Stimulated activated CD4-positive, alpha-beta T cell treated with anti-CD3 and anti-CD28 coated beads, TNF-alpha, amount 100 ng/mL, for 4 hours (primary cell): ENCODE measurements at places on chromosomes 12 and 14.

DNA sequence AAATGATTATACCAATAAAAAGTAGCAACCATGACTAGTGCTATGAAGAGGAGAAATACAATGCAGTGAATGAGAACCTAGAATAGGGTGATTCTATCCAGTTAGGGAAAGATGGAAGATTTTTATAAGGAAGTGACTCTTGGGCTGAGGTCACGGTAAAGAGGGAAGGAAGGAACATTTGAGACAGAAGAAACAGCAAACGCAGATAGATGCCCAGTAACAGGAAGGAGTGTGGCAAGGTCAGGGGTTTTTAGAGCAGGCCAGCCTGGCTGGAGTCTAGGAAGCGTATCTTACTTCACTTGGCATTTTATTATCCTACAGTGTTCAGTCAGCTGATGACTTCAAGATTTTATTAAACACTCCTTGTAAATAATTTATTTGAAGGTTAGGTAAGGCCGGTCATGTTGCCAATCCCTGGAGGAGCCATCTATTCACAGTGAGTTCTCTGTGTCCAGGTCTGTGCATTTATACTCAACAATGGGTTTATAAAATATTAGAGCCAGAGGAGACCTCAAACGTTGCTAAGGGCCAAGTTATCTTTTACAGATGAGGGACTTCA lies 170.6 kb downstream of the PRKCH start:
- no peak for DNase-seq

DNA sequence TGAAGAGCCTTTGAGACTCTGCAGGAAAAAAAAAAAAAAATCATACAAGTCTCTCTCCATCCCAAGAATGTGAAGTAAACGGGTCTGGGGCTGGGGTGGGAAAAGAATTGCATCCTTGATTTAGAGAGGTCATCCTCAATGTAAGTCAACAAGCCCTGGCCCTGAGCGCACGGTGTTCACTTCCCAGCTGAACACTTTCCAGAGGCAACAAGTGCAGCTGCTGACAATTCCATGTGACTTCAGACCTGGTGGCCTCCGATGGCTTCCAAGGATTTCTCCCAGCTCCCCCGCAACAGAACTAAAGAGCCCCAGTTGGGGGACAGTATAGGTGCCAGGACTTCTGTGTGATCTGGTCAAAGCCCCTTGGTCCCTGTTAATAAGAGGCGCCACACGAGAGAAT lies 2.4 kb downstream of the RILPL1 start:
- no peak for DNase-seq

DNA sequence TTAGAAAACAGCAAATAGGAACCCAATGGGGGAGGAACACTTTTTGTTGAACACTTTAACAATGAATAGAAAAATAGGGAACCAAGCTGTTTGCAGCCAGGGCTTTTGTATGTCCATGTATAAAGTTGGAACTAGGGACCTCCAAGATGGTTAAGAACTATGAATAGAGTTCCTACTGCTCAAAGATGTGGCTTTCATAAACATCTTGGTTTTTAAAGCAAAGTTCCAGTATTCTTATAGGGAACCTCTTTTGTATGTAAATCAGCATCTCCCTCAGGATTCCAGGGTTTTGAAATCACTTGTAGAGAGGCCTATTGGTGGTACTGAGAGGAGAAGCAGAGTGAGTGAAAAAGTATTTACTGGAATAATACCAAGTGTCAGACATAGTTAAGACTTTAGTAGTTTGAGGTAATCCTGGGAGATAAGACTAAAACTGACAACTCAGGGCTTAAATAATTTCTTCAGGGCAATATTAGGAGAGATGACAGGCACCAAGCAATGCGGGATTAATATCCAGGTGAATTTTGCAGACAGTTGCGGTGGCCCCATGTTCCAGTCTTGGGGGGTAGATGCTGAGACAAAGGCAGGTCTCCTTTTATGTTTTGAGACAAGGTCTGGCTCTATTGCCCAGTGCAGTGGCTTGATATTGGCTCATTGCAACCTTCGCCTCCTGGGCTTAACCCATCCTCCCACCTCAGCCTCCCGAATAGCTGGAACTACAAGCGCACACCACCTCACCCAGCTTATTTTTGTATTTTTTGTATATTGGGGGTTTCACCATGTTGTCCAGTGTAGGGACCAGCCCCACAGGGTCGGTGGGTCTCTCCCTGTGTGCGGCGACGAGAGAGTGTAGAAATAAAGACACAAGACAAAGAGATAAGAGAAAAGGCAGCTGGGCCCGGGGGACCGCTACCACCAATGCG lies 10.4 kb upstream of the EID3 start:
- DNase-seq: no peak

DNA sequence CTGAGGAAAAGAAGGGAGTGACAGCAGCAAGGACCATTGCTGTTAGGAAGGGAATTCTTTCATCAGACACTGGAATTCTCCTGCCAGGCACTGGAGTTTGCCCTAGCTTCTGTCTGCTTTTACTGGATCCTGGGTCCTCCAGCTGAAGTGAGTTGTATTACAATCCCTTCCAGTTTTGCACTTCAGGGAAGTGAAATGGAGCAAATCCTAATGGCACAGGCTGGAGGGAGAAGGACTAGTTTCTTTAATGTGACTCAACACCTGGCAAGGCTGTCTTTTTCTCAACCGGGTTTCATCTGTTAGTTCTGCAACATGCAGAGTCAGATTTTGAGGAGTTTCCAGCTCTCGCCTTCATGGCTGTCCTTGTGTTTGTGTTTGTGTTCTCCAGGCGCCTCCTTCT lies 45.8 kb downstream of the ETV6 start:
- DNase-seq: no peak

GRCh38 chr12:30822385-30823155 lies 67.8 kb upstream of the CAPRIN2 start:
- DNase-seq: no peak

DNA sequence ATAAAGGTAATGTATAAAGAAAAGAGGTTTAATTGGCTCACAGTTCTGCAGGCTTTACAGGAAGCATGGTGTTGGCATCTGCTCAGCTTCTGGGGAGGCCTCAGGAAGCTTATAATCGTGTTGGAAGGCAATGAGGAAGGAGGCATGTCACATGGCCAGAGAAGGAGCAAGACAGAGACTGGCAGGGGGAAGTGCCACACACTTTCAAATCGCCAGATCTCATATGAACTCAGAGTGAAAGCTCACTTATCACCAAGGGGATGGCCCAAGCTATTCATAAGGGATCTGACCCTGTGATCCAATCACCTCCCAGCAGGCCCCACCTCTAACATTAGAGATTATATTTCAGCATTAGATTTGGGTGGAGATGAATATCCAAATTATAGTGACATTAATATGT lies 26.3 kb downstream of the LDHB start:
- DNase-seq: no peak

GRCh38 chr12:2509137-2509536 lies 285.6 kb upstream of the FKBP4 start:
- no peak for DNase-seq

- no peak for DNase-seq
These were observed 951.2 kb downstream of the FLRT2 start for GRCh38 chr14:86481104-86481503.

- DNase-seq: no peak
These were observed 16.7 kb upstream of the CRY1 start for GRCh38 chr12:107109726-107110719.

DNA sequence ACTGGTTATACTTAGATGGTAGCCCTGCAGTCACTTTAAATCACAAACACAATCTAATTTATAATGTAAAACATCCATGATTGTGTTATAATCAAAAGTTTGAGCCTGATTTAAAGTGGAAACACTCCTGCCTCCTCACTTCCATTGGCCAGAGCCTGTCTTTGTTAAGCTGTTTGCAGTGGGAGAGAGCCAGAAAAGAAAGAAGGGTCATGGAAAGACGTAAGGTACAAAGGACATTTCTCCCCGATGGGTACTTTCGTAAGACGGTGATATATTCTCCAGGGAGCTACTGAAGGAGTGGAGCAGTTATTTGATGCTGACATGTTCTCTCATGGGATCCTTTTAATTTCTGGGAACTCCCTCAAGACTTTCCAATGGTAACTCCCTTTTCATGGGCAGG lies 164.0 kb downstream of the METTL25 start:
- no peak for DNase-seq

DNA sequence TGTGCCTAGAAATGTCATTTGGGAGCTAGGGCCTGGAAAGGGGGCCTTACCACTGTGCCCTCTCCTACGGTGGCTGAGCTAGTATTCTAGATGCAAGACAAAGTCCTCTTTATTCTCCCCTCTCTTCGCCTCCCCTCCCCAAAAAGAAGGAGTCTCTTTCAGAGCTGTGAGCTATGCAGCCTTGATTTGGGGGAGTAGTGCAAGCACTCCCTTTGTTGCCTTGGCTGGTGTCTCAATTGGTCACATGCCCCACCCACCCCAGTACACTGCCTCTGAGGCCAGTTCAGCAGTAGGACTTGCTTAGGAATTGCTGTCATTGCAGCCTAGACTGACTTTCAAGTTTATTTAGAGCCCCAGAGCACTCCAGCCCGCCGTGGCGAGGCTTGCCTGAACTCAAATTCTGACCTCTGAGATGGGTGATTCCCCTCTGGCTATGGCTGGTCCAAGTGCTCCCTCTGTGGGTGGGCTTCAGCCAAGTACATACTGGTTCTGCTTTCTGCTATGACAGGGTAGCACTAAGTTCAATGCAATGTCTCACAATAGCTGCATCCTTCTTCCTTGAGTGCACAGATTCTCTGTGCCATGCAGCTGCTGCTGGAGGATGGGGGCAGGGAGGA lies 37.0 kb upstream of the FBXO33 start:
- no peak for DNase-seq

GRCh38 chr14:45028107-45028626 lies 55.7 kb upstream of the PRPF39 start:
- DNase-seq: no peak

DNA sequence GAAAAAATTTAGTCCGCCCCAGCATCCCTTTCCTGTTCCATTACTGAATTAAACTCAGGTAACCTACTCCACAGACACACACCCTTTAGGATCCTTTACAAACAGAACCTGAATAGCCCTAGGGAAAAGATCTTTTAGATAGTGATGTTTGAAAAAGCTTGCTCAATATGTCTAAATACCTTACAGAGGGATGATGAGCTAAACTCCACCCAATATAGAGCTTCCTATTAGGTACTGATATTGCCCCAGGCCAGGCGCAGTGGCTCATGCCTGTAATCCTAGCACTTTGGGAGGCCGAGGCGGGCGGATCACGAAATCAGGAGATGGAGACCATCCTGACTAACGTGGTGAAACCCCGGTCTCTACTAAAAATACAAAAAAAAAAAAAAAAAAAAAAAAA lies 50.1 kb downstream of the FERMT2 start:
- DNase-seq: no peak
